ENCODE measurements at places on chromosomes 12 and 14.

GRCh38 chr12:6866920-6867412 is 365 bp upstream of the TPI1 start:
- H3K27me3 ChIP-seq: no peaks in the 10 kb centered on the region
- H3K4me3 ChIP-seq: peak overlapping the region; percentile 95
- H3K4me1 ChIP-seq: peaks cover 46% of the 10 kb centered on the region
- peak overlapping the region; percentile 90 for H3K27ac ChIP-seq

GRCh38 chr14:86989285-86989684 is 1003.7 kb downstream of the GALC start:
- H3K27ac ChIP-seq: no peak overlapping the region
- no peaks in the 10 kb centered on the region for H3K4me1 ChIP-seq
- DNase-seq: no peak

DNA sequence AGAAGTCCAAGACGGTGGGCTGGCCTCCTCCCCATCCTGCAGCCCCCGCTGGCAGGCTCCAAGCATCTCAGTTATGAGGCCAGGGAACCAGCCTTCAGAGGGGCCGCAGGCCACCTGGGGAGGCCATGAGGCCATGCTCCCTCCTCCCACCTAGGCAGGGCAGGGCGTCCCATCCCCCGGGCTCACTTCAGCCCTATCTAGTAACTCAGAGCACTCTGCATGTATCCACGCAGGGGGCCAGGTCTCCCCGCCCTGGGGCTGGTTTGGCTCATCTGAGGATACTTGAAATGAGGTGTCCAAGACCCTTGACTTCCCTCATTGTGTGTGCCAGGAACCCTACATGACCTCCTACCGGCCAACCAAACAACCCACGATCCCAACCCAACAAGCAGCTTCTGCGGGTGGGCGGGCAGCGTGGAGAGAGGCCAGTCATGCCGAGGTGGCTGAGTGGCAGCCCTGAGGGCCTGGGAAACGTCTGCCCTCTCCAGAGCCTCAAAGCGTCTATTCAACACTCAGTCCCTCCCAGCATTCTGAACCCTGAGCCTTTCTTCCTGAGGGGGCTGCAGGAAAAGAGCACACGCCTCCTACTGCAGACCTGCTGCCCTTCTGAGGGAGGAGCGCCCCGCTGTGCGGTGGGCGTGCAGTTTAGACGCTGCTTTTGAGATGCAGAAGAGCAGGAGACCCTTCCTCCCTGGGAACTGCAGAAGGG is 16.8 kb downstream of the ISCA2 start:
- no peak for DNase-seq
- no peaks in the 10 kb centered on the region for H3K27me3 ChIP-seq
- peaks cover 27% of the 10 kb centered on the region for H3K36me3 ChIP-seq
- H3K4me3 ChIP-seq: no peak overlapping the region
- peak overlapping the region; percentile 87 for H3K27ac ChIP-seq

DNA sequence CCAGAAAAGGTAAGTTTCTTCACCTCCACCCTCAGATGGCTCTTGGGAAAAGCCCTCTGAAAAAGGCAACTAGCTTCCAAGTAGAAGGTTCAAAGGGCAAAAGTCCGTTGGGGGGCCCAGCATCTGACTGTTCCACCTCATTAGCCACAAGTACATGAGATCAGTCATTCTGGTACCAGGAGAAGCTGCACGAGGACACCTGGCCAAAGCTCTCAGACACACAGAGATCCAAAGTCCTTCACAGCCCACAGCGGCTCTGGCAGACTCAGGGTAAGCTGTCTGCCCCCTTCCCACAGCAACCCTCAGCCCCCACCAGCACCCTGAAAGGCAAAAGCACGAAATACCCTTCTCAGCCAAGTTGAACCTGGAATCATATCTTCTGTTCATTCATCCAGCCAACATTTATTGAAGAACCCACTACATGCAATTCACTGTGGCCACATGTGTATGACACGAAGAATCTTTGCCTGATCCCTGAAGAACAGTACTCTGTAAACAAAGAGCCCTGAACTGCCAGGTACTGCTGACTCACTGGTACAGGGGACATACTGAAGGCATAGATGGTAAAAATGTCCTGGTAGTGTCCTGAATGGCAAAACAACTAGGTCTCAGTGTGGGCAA is 19.0 kb downstream of the SLC7A7 start:
- peaks cover 1% of the 10 kb centered on the region for H3K36me3 ChIP-seq
- no peaks in the 10 kb centered on the region for H3K4me1 ChIP-seq
- no peak overlapping the region for H3K27ac ChIP-seq
- DNase-seq: no peak
- peaks cover 15% of the 10 kb centered on the region for H3K27me3 ChIP-seq

GRCh38 chr14:105315211-105315721 is 718 bp downstream of the PACS2 start:
- H3K27ac ChIP-seq: peak overlapping the region; percentile 86
- DNase-seq: no peak
- peak overlapping the region; percentile 82 for H3K4me3 ChIP-seq
- H3K27me3 ChIP-seq: no peaks in the 10 kb centered on the region
- H3K4me1 ChIP-seq: peaks cover 33% of the 10 kb centered on the region

DNA sequence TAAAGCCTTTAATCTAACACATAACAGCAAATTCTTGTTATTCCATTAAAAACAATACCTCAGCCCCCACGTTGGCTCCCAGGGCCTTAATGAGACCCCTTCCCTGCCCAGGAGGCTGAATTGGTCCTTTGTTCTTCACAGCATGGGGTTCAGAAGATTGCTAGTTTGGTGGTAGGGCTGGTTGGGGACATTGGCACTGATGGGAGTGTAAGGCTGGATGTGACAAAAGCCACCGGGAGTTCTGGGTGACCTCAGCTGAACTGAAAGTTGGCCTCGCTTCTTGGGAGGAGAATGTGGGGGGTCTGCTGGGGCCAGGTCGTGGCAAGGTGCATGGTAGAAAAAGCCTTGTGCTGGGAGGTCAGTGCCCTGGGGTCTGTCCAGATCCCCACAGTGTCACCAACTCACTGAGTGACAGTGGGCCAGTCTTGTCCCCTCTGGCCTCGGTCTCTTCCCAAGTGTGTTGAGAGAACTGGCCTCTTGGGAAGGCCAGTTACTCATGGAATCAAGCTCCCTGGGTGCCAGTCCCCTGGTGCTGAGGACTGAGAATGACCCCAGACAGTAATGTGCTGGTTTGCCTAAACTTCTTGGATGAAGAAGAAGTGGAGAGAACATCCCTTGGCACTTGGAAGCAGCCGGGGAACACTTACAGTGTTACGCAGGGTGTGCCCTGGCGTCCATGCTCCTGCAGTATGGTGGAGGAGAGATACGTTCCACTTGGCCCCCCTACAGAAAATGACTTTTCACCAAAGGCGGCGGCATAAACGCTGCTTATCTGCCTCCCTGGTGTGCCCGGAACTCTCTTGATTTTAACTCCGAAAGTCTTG is 283.7 kb upstream of the RTL1 start:
- peaks cover 2% of the 10 kb centered on the region for H3K36me3 ChIP-seq
- H3K4me3 ChIP-seq: no peak overlapping the region
- H3K27ac ChIP-seq: no peak overlapping the region
- H3K4me1 ChIP-seq: no peaks in the 10 kb centered on the region
- no peak for DNase-seq
- H3K27me3 ChIP-seq: peaks cover 29% of the 10 kb centered on the region

- no peaks in the 10 kb centered on the region for H3K36me3 ChIP-seq
- no peak for DNase-seq
- no peaks in the 10 kb centered on the region for H3K4me1 ChIP-seq
- H3K27me3 ChIP-seq: peaks cover 11% of the 10 kb centered on the region
Measured at GRCh38 chr14:24712374-24712773, 78.4 kb upstream of the GZMB start.

GRCh38 chr12:117328556-117329100 is 32.8 kb downstream of the NOS1 start:
- no peak overlapping the region for H3K27ac ChIP-seq
- peaks cover 12% of the 10 kb centered on the region for H3K27me3 ChIP-seq
- no peak for DNase-seq
- no peak overlapping the region for H3K4me3 ChIP-seq
- no peaks in the 10 kb centered on the region for H3K36me3 ChIP-seq

DNA sequence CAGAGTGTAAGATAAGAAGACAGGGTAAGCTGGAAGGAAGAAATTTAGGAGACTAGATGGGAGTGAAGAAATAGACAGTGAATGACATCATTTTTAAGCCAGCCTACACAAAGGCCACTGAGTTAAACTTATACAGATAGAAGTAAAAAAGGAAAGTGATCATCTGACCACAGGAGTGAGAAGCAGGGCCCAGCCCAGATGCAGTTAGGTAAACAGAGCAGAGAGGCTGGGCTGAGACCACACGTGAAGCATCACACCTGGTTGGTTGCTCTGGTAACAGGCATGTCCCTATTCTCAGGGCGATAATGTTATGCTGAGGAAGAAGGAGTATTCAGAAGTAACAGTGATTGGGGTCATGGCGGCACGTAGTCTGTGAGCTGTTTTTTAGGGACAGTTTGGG is 1079.4 kb downstream of the AACS start:
- H3K36me3 ChIP-seq: no peaks in the 10 kb centered on the region
- no peak overlapping the region for H3K4me3 ChIP-seq
- no peaks in the 10 kb centered on the region for H3K4me1 ChIP-seq
- no peaks in the 10 kb centered on the region for H3K27me3 ChIP-seq
- no peak for DNase-seq

DNA sequence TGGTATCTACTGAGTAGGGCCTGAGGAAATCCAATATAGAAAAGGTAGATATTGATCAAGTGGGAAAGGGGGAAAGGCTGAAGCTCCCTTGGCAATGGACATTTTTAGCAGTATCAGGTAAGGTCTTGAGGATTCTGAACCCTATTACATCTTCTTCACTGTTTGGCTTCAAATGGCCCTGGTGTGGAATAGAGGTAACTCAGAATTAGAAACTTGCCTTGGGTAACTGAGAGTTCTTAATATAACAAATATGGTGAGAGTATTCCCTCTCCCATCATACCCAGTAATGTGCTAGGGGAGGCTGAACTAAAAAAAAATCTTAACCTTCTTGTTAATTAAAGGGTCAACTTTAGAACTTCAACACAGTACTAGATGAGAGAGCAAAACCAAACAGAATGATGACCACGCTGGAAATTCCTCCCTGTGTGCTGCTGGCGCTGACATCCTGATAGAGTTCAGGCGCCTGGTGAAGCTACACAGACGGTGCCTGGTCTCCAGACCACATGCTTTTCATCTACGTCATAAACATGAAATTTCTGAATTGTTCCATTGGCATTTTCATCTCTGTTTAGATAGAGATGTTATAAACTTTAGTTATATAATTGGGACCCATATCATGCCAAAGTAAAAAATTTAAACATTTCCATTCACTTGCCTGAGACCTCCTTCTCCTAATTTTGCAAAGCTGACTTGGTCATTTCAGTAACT is 128.3 kb downstream of the AKAP6 start:
- H3K27ac ChIP-seq: peak overlapping the region; percentile 68
- H3K27me3 ChIP-seq: no peaks in the 10 kb centered on the region
- DNase-seq: no peak
- H3K36me3 ChIP-seq: no peaks in the 10 kb centered on the region
- H3K4me3 ChIP-seq: no peak overlapping the region

DNA sequence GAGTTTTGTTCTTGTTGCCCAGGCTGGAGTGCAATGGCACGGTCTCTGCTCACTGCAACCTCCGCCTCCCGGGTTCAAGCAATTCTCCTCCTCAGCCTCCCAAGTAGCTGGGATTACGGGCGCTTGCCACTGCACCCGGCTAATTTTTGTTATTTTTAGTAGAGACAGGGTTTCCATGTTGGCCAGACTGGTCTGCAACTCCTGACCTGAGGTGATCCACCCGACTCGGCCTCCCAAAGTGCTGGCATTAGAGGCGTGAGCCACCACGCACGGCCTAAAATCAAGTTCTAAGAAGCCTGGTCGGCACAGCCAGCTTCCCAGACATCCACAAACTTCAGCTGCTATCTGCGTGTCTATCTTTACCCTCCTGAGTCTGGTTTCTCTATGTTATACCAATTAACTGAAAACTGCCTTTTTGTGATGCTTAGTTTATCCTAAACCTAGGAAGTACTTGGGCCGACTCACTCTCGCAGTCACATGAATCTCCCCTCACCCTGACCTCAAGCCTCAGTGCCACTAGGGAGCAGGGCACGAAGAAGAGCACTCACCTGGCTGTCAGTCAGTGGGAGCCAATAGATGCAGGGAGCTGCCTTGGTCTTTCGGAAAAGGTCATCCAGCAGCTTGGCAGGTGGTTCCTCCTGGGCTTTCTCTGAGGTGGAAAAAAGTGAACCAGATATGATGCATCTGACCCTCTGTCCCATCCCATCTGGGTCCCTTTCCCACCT is 3.4 kb upstream of the CDH24 start:
- H3K27ac ChIP-seq: peak overlapping the region; percentile 36
- H3K36me3 ChIP-seq: peaks cover 34% of the 10 kb centered on the region
- DNase-seq: no peak
- peaks cover 45% of the 10 kb centered on the region for H3K4me1 ChIP-seq
- H3K4me3 ChIP-seq: no peak overlapping the region
- H3K27me3 ChIP-seq: no peaks in the 10 kb centered on the region

DNA sequence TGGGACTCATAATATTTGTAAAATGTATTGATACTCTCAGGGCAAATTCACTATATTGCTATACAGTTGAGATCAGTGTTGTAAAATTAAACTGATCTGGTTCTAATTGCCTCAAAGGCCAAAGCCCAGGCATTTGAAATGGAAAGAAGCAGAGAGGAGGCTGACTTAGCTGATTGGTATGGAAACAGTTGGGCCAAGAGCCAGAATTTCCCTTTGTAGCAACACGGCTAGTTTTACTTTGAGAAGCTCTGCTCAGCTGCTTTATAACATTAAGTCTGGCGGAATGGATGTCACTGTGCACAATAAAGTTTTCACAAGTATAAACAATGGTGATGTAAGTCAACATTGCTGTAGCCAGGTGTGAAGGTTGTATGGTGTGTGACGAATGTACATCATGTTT is 186.4 kb downstream of the MSRB3 start:
- peaks cover 24% of the 10 kb centered on the region for H3K4me1 ChIP-seq
- no peak overlapping the region for H3K4me3 ChIP-seq
- no peaks in the 10 kb centered on the region for H3K27me3 ChIP-seq
- peak overlapping the region; percentile 68 for H3K27ac ChIP-seq
- H3K36me3 ChIP-seq: peaks cover 19% of the 10 kb centered on the region

GRCh38 chr12:103166949-103167348 is 209.5 kb downstream of the ASCL1 start:
- no peak overlapping the region for H3K27ac ChIP-seq
- H3K36me3 ChIP-seq: no peaks in the 10 kb centered on the region
- H3K4me1 ChIP-seq: no peaks in the 10 kb centered on the region
- no peak for DNase-seq

DNA sequence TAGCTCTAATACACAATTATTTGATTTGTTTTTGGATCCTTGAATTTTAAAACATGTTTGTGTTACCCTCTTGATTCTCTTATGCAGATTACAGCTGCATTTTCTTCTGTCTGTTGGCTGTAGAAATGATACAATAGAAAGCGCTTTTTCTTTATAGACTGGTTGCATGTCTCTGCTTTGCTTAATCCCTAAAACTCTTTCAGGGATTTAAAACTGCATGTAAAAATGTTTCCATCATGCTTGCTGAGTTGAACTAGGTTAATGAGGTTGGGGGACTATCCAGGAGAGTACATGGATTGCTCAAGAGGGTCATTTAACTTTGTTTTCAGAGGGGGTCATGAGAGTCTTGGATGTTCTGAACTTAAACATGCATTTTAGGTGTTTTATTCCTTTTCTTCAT is 166.4 kb upstream of the IFNG-AS1 start:
- peaks cover 23% of the 10 kb centered on the region for H3K4me1 ChIP-seq
- no peak overlapping the region for H3K4me3 ChIP-seq
- H3K27ac ChIP-seq: no peak overlapping the region
- no peaks in the 10 kb centered on the region for H3K27me3 ChIP-seq
- H3K36me3 ChIP-seq: no peaks in the 10 kb centered on the region
